ENCODE measurements at places on chromosomes 2 and 18.
A peak's percentile ranks its signal among the peaks of the same experiment; 100 is the strongest.

- DNase-seq = no peak
Observed at GRCh38 chr2:73852020-73852419, 23.3 kb downstream of the STAMBP start.

GRCh38 chr18:60372596-60372995 lies at the start of gene MC4R:
Gene MC4R (minus strand): TSS chr18:60372775. CDS start chr18:60372349, 426 bp downstream.
- peak; percentile 25 for DNase-seq

GRCh38 chr2:40457366-40457765 lies 5.5 kb upstream of the SLC8A1 start:
- DNase-seq = no peak

DNA sequence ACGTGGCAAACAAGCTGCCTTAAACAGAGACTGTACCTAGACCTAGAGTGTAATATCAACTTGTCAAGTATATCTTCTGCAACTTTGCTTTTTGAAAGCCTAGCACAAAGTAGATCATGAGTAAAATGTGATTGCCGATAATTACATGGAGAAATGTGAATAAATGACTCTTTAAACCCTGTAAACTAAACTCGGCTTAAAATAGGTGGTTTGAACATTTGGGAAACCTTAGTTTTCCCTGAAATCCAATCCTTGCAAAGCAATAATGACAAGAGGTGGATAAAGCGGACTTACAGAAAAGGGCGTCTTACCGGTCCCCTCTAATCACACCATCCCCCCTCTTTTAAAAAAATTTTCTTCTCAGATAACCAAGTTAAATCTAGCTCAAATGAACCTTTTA lies 549 bp upstream of the PSMD14 start:
- DNase-seq = no peak

GRCh38 chr2:128425731-128426620 lies 107.3 kb upstream of the HS6ST1 start:
- no peak for DNase-seq

- DNase-seq = no peak
Observed at GRCh38 chr2:150792780-150793300, 305.4 kb upstream of the RND3 start.

DNA sequence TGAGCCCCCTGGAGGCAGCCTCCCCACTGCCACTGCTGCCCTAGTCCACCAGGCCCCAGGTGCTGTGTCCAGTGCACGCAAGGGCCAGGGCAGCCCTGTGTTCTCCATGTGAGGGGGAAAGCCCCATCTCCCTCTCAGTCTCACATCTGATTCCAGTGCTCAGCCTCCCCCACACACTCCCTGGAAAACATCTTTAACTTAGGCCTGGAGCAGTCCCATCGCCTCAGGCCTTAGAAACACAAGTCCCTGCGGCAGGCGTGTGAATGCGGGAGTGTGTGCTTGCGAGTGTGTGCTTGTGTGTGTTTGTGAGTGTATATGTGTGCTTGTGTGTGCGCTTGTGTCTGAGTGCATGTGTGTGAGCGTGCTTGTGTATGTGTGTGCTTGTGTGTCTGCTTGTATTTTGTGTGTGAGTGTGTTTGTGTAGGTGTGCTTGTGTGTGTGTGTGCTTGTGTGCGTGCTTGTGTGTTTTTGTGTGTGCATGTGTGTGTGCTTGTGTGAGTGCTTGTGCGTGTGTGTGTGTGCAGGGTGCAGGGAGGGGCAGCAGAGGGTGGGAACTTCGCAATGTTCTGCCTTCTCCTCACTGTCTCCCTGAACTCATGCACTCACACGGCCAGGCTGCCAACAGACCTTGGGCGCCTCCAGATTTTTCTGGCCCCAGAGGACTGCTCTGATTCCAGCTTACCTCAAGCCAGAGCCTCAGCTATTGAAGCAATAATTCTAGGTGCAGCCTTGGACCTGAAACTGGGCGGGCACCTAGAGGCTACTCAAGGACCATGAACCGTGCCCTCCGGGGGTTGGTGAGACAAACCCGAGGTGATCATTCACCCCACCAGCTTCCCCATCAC lies 139.6 kb downstream of the CABLES1 start:
- DNase-seq = no peak

DNA sequence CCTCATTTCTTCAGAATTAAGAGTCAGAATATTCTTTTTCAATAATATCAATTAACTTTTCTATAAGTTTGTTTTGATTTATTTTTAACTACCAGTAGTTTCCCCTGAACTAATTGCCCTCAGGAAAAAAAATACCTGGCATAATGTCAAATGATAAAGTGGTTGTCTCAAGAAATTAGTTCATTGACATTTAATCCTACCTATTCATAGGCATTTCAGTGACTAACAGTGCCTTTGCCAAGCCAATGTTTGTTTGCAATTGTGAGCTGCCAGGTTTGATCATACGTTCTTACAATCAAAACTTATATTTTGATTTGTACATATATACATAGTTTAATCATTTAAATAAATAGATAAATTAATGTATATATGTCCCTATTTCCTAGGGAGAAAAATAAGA lies 267.3 kb upstream of the MC4R start:
- no peak for DNase-seq

DNA sequence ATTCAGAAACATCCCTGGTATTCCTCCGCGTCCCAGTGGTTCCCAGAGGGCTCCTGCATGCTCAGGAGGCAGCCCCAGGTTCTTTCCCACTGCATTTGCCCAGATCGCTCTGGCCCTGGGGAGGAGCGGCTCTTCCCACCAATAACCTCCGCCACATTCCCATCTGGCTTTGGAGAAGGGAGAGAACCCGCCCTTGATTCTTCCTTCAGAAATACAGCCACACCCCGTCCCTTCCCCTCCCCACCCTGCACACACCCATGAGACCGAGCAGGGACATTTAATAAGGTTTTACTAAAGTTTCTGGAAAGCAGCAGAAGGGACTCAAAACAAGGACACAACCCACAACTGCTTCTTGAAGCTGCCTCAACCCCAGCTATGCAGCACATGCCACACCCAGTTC lies 21.9 kb downstream of the ARID5A start:
- DNase-seq = no peak

DNA sequence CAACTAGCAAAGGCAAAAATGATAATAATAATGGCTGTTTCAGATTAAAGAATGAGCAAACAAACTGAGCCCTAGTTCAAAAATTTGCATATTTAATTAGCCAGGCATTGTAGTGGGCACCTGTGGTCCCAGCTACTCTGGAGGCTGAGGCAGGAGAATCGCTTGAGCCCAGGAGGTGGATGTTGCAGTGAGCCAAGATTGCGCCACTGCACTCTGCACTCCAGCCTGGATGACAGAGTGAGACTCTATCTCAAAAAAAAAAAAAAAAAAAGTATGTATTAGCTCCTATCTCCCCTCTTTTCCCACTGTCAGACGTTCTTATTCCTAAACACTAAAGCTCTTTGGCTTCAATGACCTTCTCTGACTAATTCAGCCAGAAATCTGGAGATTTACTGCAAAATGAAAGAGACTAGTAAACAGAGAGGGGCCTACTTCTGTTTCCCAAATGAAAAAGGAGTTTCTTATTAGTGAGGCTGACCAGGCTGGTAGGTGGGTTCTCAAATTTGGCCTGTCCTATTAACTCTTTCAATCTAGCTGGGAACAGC lies 3.9 kb upstream of the SRBD1 start:
- DNase-seq = no peak

- no peak for DNase-seq
Observed at GRCh38 chr2:130834931-130835765, 1.6 kb upstream of the ARHGEF4 start.

DNA sequence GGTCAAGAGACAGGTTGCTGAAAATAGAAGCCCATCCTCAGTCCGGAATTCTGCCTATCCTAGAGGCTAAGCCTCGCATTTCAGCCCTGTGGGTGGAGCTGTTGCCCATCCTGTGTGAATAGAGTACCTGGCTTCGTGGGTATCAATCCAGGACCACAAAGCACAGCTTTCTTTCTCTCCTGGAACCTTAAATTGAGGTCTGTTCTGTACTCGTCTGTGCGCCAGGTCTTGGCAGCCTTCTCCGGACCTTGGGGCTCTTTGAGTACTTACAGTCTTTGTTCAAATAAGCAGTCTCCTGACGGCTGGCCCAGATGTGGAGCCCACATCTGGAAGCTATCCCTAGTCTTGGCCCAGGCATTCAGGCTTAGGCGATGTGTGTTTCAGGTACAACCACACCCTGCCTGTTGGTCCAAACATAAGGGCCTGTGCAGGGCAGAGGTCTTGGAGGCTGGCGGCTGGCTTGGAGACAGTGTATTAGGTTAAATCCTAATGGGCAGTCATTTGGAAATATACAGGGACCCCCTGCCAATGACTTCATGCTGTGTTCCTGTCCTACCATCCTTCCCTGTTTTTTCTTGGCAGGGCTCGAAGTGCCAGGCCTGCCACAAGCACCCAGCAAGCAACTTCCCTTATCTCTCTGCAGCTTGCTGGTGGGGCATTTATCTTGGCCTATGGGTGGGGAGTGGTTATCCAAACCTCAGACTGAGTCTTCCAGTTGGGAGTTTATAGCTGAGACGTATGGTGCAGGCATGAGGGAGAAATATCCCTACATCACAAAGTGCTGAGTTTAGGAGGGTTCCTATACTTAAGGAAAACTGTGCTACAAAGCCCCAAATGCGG lies 294.1 kb downstream of the BCL2 start:
- DNase-seq = peak; percentile 79

GRCh38 chr2:129619471-129619870 lies 360.0 kb upstream of the RAB6C start:
- DNase-seq = no peak

DNA sequence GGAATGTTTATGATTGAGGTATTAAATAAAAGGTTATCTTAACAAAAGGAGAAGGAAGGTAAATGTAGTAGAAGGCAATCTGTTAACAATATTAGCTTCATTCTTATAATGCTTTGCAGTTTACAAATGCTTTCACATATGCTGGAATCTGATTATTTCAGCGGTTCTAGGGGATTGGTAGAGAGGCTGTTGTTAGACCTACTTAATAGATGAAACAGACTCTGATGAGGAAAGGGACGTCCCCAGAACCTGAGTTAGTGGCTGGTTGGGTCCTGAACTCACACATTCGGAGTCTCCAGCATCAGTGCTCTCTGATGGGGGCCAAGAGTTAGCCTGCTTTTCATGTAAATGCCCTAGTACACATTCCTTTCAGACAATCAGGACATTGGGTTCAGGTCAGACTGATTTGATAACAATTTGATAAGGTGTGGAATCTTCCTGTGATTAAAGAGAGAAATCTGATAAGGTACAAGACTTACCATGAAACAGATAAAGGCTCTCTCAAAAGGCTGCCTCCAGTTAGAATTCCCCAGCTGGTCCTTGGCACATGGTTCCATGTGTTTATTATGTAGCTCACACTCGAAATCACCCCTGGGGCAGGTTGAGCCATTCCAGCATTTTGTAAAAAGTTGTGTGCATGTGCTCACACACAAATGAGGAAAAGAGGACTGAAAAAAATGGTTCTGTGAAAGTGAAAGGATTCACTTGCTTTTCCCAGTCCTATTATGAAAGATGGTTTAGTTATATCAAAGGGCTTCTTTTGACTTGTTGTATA lies 103.1 kb downstream of the GPD2 start:
- DNase-seq = no peak

GRCh38 chr2:44326548-44327264 lies 34.6 kb downstream of the PREPL start:
- DNase-seq = no peak

DNA sequence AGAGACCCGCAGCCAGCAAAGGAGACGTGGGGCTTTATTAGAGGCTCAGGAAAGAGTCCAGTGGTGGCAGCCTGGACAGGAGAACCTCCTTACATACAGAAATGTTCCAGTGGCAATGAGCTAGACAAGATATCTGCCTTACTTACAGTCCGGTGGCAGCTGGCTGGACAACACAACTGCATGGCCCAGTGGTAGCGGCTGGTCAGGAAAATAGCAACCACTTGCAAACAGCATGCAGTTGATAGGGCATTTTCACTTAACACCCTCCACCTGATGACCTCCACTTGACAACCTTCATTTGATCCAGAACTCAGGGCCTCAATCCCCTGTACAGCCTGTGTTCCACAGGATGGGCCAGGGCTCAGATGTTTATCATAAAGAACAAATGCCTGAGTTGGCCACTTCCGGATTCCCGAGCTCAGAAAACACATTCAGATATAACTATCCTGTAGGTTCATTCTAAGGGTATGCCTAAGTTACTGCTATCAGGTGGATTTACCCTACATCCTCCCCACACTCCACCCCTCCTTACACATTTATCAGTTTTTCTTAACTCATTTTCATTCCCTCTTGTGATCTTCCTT lies 63.3 kb upstream of the ITPRID2 start:
- no peak for DNase-seq

GRCh38 chr2:44748-45341 lies 1.5 kb downstream of the FAM110C start:
- no peak for DNase-seq

DNA sequence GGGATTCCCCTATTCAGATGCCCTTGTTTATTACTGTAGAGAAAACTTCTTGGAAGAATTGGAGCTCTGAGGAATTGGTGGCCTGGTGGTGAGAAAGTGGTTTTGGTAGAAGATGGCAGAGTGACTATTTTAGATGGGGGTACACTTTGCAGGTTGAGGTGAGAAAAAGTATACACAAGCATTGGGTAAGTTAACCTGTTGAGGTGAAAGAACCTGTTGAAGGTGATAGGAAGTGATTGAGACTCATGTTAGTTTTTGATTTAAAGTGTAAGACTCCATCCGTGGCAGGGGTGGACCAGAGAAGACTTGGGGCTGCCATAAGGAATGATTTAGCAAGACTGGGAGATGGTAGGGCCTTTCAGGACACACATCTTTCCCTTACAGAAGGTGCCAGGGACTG lies 3.1 kb downstream of the CCT7 start:
- DNase-seq = no peak

GRCh38 chr2:7116511-7116910 lies 199.3 kb downstream of the RNF144A start:
- no peak for DNase-seq

- DNase-seq = peak; percentile 70
Observed at GRCh38 chr2:195533771-195534642, 123.0 kb upstream of the SLC39A10 start.

- no peak for DNase-seq
Observed at GRCh38 chr2:227461811-227462461, 10.0 kb upstream of the AGFG1 start.

GRCh38 chr18:58856881-58857280 lies 7.8 kb upstream of the ZNF532 start:
- DNase-seq = no peak

GRCh38 chr2:240355001-240355891 lies 80.2 kb upstream of the GPC1 start:
- DNase-seq = no peak

- DNase-seq = no peak
Observed at GRCh38 chr2:241788572-241788971, 11.9 kb downstream of the GAL3ST2 start.

GRCh38 chr2:111119822-111120252 lies 877 bp upstream of the BCL2L11 start:
- peak; percentile 44 for DNase-seq

- DNase-seq = peak; percentile 1
Observed at GRCh38 chr2:188114014-188114413, 177.7 kb upstream of the GULP1 start.

DNA sequence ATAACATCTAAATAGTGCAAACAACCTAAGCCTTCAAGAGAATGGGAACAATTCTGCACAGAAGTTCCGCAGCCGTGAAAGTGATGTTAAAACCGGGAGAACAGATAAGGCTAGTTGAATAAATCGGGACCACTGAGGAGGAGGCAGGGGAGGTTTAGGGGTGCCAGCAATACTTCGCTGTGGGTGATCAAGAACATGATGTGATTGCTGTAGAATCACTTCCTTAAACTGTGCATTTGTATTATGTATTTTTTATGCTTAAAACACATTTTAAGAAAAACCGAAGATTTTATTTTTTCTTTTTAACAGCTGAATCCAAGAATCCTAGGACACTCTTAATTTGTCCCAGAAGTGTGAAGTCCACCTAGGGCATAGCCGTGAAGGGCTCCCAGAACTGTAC lies 33.6 kb downstream of the TTC32 start:
- DNase-seq = no peak

All from hematopoietic multipotent progenitor cell treated with erythropoietin and hydrocortisone succinate and interleukin-3 and kit ligand, for 4 days (in vitro differentiated cells).